ENCODE measurements at places on chromosomes 3 and 15.
A peak's percentile ranks its signal among the peaks of the same experiment; 100 is the strongest.

GRCh38 chr3:149628957-149629670, 28.7 kb downstream of the WWTR1 start:
- DNase-seq, result no peak

GRCh38 chr3:42827654-42828053, 18.4 kb downstream of the ACKR2 start:
- no peak for DNase-seq

- no peak for DNase-seq
These were observed 10.0 kb downstream of the BHLHE40 start for GRCh38 chr3:4988983-4989834.

DNA sequence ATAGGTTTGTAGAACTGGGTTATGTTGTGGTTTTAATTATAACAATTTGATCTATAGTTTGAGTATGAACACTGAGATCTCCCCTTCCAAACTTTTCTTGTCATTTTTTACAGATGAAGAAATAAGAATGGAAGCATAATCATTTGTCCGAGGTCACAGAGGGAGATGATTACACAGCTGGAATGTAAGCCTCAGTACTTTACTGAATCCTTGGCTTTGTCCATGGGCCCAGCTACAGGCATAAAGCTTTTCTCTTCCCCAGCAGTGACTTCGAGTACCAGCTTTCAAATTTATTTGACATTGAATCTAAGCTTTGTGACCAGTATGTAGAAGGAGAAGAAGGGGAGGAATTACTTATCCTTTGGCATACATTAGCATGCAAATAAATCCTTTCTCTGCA, 80.9 kb upstream of the DCBLD2 start:
- DNase-seq, result no peak

DNA sequence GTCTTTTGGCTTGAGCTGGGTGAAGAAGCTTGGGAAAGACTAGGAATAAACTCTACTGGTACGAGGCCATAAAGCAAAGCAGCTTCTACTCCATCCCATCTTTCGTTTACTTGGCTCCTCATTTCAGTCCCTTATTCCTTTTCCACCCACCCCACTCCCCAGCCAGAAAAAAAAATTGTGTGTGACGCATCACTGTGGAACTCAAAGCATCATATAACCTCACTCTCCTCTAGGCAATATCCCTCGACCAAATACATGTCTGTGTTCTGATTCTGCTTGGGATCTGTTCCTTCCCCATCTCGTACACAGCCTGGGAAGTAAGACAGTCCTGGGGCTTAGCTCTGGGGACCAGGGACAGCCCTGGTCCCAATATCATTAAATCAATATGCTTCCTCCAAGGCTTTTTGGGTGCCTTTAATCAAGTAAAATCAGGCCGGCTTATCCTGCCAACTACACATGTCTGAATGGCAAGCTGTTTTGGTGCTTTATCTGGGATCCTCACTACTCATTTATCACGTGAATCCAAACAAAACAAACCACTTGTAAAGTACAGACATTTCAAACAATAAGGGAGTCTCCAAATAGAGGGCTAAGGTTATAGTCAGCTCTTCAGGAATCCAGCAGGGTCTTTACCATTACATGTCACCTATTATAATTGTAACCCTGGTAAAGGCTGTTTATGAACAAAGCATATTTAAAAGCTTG, 74.9 kb upstream of the ZBED2 start:
- no peak for DNase-seq

GRCh38 chr3:53169045-53169831, 8.2 kb downstream of the PRKCD start:
- no peak for DNase-seq

DNA sequence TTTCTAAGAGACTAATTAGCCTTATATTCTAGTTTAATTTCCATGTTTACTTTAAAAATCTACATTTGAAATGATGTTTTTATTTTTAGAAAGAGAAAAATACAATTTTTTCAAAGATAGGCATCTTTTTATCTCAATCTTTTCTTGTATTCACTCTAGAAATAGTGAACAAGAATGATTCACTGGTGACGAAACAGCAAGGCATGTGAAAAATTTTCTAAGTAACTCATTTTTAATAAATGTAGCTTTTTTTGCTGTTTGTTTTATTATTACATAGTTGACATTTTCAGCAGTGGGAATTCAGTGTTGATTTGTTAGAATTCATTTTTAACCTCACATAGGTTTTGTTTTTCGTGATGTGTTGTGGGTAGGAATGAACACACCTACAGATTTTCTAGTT, 1226.4 kb downstream of the NSUN3 start:
- no peak for DNase-seq

- DNase-seq, result no peak
These were observed 14.8 kb upstream of the SHISA5 start for GRCh38 chr3:48518638-48519276.

GRCh38 chr3:152047465-152047864, 174.0 kb downstream of the SUCNR1 start:
- DNase-seq, result no peak

GRCh38 chr3:53142986-53143385, 12.8 kb upstream of the RFT1 start:
- DNase-seq, result no peak

DNA sequence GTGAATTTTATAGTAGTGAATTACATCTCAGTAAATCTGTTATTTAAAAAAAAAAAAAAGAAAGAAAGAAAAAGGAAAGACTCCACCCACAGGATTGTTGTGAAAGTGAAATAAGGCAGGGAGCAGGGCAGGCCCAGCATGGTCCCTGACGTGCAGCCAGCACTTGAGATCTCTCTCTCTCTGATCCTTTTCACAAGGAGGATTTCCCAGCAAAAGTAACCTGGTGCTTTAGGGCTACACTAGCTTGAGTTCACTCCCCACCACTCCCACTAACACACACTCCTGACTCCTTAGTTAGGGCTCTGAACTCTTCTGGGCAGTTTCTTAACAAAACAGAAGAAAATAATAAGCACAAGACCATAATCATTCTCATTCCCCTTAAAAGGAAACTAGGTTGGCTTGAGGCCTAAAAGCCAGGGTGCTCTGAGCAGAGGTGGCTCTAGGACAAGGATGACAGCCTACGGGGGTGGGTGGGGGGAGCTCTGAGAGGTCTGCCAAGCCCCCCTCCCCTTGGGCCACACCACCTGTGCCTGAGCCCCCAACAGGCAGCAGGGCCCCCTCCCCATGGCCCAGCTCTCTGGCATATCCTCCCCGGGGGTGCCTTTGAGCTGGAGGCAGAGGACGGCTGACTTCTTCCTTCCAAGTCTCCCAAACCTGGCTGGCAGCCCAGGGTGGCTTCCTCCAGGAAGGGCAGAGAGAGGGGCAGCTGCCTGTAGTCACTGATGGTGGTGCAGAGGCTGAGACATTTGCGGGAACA, 856 bp downstream of the TMEM40 start:
- no peak for DNase-seq

- no peak for DNase-seq
These were observed 35.4 kb downstream of the AADACL2 start for GRCh38 chr3:151769175-151769574.

DNA sequence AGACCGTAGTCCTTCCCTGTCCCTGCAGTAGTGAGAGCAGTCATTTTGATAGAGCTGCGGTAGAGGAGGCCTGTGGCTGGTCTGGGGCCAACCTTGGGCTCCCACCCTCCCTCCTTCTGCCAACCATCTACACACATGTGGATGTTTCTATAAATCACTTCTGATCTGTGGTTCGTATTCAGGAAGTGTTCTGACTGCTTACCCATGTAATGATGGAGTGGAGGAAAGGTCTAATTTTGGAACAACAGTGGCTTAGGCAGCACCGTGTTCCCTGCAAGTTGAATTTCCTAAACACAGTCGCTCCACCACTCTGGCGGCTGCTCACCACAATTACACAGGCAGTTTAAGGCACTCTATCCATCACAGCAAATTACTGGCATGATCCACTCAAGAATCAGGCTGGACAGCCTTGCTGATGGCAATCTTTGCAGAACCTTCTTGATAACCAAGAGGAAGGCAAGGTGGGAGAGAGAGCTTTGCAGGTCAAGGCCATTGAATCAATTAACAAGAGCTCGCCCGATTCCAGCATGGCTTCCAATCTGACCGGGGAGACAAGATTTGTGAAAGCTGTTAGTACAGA, 104.7 kb upstream of the VEPH1 start:
- no peak for DNase-seq

- no peak for DNase-seq
These were observed 45.8 kb downstream of the SEMA3G start for GRCh38 chr3:52399131-52399530.

GRCh38 chr3:13524979-13525669, 23.8 kb upstream of the FBLN2 start:
- no peak for DNase-seq

DNA sequence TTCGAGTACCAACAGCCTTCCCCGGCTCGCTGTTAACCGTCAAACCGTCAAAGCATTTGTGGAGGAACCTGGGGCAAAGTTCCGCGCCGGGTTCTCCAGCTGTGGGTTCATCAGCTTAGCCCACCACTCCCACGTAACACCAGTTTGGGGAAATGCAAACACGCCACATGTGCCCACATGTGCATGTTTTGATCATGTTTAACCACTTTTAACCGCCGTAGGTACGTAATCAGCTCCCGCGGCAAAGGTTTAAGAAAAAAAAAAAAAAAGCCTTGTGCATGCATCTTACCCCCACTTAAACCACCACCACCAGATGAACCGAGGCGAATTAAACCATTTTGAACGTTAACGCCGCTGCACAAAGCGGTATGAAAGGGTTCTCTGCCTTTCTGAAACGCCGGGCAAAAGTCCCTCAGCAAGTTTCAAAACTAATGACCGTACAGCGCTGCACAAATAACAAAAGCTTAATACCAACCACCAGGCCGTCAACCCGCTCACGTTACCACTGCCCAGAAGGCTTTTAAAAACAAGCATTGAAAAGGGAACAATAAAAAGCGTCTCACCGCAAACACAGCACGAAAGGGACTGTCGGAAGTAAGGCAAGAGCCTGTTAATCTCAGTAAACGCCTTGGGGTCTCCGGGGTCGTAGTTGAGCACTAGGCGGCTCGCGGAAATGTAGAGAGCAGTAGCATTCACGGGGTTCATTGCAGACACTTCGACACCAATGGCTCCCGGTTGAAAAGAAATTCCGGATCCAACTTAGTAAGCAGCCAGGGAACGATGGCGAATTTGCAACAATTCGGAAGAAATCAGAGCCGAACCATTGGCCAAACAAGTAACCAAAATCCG, 1.5 kb downstream of the MSL2 start:
- peak; percentile 43 for DNase-seq

- peak; percentile 31 for DNase-seq
These were observed 57.9 kb downstream of the ARHGAP31 start for GRCh38 chr3:119352034-119352609.

DNA sequence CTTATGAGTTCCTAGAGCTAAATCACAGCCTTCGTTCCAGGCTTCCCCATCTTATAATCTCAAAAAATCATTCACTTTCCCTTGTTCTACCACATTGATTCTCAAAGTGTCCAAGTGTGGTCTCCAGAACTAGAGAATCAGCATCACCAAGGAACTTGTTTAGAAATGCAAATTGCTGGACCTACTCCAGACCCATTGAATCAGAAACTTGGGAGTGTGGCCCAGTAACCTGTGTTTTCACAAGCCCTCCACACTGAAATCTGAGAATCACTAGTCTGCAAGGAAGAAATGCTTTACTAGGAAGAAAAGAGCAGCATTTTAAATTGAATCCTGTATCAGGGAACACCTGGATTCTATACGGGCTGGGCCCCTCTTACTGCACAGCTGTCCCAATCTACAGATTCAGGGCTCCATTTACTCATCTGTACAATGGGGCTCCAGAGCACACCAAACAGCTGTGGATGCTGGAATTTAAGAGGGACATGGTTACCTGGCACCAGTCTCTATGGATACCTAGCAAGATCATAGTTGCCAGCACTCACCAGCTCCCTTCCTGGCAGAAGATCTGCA, 3.9 kb downstream of the MEGF11 start:
- no peak for DNase-seq

DNA sequence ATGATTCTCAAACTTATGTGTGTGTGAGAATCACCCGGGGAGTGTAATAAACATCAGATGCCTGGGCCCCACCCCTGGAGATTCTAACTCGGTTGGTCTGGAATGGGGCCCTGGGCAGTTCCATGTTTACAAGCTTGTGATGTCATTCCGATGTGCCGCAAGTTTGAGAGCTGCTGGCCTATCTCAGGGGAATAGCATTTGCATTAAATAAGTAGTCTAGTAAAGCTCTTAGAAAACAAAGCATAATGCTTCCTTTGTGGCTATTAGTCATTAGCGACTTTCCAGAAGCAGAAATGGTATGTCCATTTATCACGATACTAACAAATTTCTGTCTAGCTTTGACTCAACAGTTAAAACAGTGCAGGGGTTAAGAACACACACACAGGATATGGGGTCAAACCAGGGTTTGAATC, 20.9 kb downstream of the PGBD4 start:
- DNase-seq, result no peak

GRCh38 chr3:185856652-185857051, 31.8 kb upstream of the IGF2BP2 start:
- DNase-seq, result no peak

DNA sequence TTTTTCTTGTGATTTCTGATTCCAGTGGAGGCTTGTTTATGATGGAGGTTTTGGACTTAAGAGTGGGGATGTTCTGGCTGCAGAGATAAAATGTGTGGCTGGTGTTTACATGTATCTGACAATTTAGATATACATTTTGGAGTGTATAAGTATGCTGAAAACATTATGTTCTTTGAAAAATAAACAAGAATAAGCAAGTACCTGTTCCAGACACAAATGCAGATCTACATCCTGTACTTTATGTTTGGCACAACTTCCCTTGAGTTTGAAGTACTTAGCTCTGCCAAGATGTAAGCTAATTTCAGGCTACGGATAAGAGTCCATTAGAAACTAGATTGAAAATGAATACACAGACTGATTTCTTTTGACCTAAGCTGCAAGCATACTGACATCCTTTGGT, 277.2 kb downstream of the CHST2 start:
- DNase-seq, result no peak

- DNase-seq, result no peak
These were observed 772 bp downstream of the FAM81A start for GRCh38 chr15:59438625-59439290.
